ENCODE measurements at places on chromosomes 5 and 9.

DNA sequence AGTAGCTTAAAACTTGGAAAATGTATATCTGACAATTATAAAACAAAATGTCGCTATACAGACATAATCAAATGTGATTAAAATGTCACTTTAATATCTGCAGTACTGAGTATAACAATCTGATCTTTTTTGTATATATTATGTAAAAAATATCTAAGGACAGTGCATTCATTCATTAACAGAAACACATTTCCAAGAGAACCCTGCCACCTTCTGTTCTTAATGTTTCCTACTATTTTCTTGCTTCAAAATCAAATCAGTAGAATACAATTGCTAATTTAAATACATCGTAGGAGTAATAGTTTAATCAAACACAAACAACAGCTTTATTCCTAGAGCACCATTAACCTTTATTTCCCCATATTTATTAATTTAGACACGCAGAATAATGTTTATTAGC, 142.6 kb upstream of the ST8SIA4 start:
- no peak for DNase-seq

- DNase-seq = no peak
Measured at GRCh38 chr9:81077572-81077971, 611.8 kb downstream of the TLE1 start.

DNA sequence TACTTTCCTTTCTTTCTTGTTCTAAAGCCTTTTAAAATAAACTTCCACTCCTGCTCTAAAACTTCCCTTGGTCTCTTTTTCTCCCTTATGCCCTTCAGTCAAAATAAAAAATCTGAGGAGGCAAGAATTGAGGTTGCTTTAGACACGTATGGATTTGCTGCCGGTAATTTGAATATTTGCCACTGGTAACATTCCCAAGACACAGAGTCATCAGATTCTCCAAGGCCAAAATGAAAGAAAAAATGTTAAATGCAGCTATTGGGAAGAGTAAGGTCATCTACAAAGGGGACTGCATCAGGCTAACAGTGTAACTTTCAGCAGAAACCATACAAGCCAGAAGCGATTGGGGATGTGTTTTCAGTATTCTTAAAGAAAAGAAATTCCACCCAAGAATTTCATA, 311.1 kb downstream of the CDH18 start:
- DNase-seq = no peak

- DNase-seq = no peak
Measured at GRCh38 chr5:129902816-129903215, 1.4 kb upstream of the CHSY3 start.

DNA sequence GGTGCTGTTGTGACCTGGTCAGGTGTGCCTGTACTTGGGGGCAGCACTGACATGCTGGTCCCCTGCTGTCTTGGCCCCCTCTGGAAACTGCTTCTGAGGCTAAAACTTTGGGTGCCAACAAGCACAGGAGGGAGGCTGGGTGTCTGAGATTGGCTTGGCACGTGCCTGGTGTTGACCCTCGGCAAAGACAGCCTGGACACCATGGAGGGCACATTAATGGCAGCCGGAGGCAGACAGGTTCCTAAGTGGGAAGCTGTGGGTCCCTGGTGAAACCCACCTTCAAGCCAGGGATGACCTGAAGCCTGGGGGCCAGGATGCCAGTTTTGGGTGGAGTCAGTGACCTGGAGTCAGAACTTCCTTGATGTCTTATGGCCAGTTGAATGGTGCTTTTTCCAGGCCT, 894.1 kb downstream of the PTPRD start:
- no peak for DNase-seq

GRCh38 chr5:73938280-73938937, 312.4 kb downstream of the ARHGEF28 start:
- DNase-seq = no peak

DNA sequence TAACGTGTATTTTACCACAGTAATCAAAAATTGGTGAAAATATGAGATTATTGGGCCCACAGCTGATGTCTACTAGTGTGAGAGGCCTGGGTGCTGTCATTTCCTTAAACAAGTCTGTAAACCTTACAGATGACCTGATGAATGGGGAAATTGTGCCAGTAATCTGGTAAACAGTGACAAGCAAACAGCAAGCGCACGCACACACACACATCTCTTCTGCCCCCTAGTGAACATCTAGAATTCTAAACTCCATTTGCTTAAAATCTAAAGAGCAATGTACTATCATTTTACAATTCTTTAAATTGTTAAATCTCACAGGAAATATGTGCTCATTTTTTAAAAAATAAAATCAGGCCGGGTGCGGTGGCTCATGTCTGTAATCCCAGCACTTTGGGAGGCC, 7.5 kb upstream of the RAPGEF1 start:
- no peak for DNase-seq

DNA sequence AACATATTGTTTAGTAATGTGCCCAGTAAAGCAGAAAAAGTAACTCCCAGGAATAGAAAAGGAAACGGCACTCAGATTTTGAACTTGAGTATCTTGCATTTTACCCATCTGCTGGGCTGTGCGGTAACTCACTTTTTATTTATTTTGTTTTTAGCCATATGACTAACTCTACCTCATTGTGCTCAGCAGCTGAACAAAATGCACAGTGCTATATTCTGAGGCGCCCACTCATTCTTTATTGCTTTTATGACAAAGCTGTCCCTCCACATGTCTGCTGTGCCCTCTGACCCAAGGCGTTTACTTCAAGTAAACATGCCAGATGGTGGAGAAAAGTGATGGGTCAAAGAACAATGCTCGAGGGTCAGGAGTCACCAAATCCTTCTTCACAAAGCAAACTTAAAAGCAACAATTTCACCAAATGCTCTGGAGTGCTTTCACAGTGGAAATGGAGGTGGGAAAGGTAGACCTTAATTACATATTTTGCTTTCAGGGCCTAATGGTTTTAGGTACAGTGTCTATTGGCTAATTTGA, 215.2 kb upstream of the ELAVL2 start:
- DNase-seq = no peak

- no peak for DNase-seq
Measured at GRCh38 chr5:64417390-64417789, 88.4 kb upstream of the RGS7BP start.

GRCh38 chr9:135478829-135479468, 633 bp upstream of the PPP1R26 start:
- DNase-seq = no peak

GRCh38 chr5:120103495-120103894, 360.6 kb upstream of the PRR16 start:
- DNase-seq = no peak

- no peak for DNase-seq
Measured at GRCh38 chr9:88478246-88478645, 56.7 kb upstream of the NXNL2 start.

- DNase-seq = no peak
Measured at GRCh38 chr9:129501771-129502319, 119.1 kb downstream of the C9orf50 start.

GRCh38 chr5:157479166-157479565, 19.2 kb downstream of the NIPAL4 start:
- DNase-seq = no peak

- no peak for DNase-seq
Measured at GRCh38 chr9:13020146-13021040, 245.6 kb downstream of the LURAP1L start.

DNA sequence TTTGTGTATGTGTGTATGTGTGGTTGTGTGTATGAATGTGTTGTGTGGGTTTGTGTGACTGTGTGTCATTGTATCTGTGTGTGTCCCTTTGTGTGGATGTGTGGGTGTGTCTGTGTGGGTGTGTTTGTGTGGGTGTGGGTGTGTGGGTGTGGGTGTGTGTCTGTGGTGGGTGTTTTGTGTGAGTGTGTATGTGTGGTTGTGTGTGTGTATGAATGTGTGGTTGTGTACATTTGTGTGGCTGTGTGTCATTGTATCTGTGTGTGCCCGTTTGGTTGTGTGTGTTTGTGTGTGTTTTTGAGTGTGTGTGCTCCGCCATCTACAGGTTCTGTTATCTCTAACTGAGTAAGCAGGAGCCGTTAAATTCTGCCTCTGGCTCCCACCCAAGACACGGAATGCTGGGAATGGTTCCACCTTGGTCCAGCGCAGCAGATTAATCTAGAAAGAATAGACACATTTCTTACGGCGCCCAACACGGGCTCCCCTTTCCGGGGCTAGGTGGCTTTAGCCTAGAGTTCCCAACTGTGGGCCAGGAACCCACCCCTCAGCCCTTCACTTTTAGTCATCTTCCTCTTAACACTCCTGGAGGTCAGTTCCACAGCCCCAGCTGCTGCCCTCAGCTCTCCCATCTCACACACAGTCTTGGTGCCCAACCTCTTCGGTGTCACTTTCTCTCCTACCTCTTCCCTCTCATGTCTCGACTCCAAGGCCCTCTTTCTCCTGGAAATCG, 197.1 kb downstream of the TTLL11 start:
- DNase-seq = no peak

- no peak for DNase-seq
Measured at GRCh38 chr5:112636751-112637150, 100.9 kb upstream of the APC start.

- DNase-seq = no peak
Measured at GRCh38 chr9:28127101-28127500, 553.8 kb upstream of the C9orf72 start.

- no peak for DNase-seq
Measured at GRCh38 chr5:85337435-85337834, 952.8 kb upstream of the EDIL3 start.

- DNase-seq = no peak
Measured at GRCh38 chr5:167065794-167066193, 1225.7 kb upstream of the WWC1 start.

- DNase-seq = no peak
Measured at GRCh38 chr5:73422164-73422563, 26.4 kb downstream of the FOXD1 start.

GRCh38 chr9:127726871-127727270, 8.2 kb downstream of the TOR2A start:
- DNase-seq = no peak

GRCh38 chr9:37395229-37395628, 27.3 kb upstream of the GRHPR start:
- no peak for DNase-seq

DNA sequence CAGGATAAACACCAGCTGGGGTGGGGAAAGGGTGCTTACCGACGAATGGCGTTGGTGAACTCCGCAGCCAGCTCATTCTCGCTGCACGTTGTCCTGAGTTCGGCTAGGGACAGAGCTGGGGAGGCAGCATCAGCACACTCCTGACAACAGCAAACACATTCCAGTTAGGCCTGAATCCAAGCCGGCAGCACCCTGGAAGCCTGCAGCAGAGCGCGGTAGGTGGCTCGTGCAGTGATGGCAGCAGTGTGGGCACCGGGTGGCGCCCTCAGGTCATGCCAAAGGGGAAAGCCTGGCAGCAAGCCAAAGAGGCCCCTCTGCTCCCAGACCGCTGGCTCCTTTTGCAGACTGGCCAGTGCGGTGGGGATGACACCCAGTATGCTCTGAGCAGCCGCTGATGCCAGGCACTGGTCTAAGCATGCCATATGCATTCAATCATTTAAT, 66.9 kb downstream of the DCP2 start:
- peak; percentile 10 for DNase-seq

GRCh38 chr9:138046641-138047301, 169.2 kb downstream of the CACNA1B start:
- no peak for DNase-seq

GRCh38 chr5:2914022-2914661, 162.7 kb upstream of the IRX2 start:
- no peak for DNase-seq

- peak; percentile 25 for DNase-seq
Measured at GRCh38 chr9:131417264-131418142, 23.6 kb downstream of the PRRC2B start.

- DNase-seq = no peak
Measured at GRCh38 chr5:80195837-80196400, 59.9 kb downstream of the SERINC5 start.

- no peak for DNase-seq
Measured at GRCh38 chr9:102479191-102479590, 515.9 kb upstream of the CYLC2 start.

GRCh38 chr5:96433066-96433447, at the start of gene PCSK1:
Gene PCSK1 (minus strand): TSS chr5:96433248. CDS start chr5:96433042, 206 bp downstream.
- no peak for DNase-seq

- no peak for DNase-seq
Measured at GRCh38 chr5:57317341-57317740, 143.5 kb downstream of the GPBP1 start.

DNA sequence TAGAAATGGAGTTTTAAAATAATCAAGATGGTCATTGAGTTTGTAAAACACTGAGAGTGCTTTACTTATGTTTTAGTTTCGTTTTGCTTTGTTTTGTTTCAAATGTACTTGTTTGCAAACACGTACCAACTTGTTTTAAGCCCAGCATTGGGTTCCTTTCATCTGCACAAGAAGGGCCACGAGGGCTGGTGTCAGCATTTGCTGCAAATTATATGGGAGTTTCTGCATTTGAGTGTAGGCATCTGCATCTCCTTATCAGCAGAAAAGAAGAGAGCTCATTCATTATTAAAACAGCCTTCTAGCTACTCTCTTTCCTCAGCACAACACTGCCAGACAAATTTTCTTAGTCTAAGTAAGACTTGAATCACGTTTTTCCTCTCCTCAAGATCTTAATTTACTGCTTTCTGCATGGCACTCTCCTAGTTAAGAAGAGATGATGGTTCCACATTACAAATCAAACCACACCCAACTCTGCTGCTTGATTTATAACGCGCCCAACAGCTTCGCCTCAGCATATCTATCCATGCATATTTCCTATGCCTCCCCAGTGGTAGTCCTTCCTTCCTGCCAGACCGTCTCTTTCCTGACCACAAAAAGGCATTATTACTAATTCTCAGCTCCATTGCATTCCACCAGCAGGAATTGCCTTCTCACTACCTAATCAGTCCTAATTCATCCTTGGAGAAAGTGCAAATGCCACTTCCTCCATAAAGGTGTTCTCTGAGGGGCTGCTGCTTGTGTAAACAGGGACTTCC, 95.2 kb upstream of the CAST start:
- DNase-seq = no peak

- peak; percentile 43 for DNase-seq
Measured at GRCh38 chr9:98117984-98118639, 910 bp downstream of the TRIM14 start.

- no peak for DNase-seq
Measured at GRCh38 chr5:57751710-57752109, 269.1 kb upstream of the ACTBL2 start.

- no peak for DNase-seq
Measured at GRCh38 chr5:174794931-174795672, 70.7 kb downstream of the MSX2 start.

GRCh38 chr5:18749763-18750162, 1115.5 kb downstream of the TAF11L14 start:
- peak; percentile 13 for DNase-seq
